ENCODE measurements at places on chromosomes 1 and 21.
A peak's percentile ranks its signal among the peaks of the same experiment; 100 is the strongest.

GRCh38 chr1:30172757-30173156 lies 550.6 kb downstream of the MATN1 start:
- DNase-seq: no peak

GRCh38 chr1:26327956-26328362 lies 10.2 kb downstream of the CD52 start:
- DNase-seq: no peak

- no peak for DNase-seq
Measured at GRCh38 chr1:238252033-238252802, 361.5 kb upstream of the ZP4 start.

GRCh38 chr21:27362249-27362648 lies 395.4 kb upstream of the ADAMTS5 start:
- DNase-seq: no peak

DNA sequence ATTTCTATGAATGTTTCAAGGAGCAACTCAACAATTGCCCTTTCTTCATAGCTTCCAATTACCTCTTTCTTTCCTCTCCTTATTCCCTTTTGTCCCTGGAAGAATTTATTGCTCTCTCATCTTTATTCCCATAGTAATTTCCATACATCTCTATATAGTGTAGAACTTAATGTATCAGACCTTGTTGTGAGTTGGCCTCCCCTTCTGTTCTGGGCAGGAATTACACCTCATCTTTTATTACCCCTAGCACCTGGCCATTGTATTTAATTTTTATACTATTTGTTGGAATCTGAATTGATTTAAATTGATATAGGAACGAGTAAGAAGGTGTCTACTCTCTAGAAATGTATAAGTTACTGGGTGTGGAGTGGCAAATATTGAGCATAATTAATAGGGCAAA lies 114.5 kb downstream of the CACHD1 start:
- DNase-seq: no peak

DNA sequence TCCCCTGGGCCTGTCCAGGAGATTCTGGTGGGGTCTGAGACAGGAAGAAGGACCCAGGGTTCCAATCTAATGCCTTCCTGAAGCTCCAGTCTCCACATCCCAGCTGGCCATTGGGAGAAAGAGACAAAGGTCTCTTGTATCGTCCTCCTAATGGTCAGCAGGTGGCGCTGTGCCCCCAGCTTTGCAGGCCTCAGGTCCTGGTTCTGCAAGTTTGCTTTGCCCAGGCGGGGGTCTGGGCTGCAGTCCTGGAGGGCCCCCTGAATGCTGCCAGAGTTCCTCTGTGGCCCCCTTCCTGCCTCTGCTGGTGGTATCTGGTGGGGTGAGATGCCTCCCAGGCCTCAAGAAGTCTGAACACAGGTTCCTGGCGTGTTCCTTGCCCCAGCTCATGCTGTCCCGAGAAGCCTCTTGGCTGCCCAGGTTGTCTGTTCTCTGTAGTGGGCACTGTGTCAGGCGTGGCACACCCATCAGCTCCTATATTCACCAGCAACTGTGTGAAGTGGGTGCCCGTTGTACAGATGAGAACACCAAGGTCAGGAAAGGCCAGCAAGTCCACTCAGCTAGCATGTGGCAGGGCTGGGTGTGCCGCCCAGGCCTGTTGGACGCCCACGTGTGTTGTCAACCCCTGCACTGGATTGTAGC lies 33.8 kb upstream of the CSF3R start:
- no peak for DNase-seq

DNA sequence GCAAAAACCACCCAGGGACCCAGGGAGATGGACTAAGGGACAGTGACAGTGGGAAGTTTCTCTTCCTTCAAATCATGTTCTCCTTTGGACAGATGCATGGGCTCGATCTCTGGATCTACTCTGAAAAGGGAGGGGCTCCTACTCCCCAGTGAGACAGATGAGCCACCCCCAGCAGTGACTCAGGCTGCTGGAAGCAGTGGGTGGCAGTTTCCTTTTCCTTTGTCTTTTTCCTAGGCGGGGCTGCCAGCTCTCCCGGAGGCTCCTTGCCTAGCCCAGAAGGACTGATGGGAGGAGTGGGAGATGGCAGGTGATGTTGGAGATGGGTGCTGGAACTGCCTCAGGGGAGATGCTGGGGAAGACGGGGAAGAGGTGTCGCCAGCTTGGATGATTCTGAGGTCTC lies 41.0 kb upstream of the IGSF21 start:
- no peak for DNase-seq

- no peak for DNase-seq
Measured at GRCh38 chr1:10530281-10530740, 55.6 kb downstream of the PEX14 start.

DNA sequence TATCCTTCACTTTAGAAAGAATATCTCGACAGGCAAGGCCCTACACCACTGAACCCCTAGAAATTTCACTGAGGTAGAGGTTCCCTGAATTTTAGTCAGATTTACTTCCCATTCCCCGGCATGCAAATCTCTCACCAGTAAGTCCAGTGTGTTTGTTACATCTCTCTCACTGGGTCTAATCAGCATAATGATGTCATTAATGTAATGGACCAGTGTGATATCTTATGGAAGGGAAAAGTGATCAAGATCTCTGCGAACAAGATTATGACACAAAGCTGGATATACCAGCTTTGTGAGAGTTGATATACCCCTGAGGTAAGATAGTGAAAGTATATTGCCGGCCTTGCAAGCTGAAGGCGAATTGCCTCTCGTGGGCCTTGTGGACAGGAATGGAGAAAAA lies 7.9 kb downstream of the RNU11 start:
- DNase-seq: no peak

DNA sequence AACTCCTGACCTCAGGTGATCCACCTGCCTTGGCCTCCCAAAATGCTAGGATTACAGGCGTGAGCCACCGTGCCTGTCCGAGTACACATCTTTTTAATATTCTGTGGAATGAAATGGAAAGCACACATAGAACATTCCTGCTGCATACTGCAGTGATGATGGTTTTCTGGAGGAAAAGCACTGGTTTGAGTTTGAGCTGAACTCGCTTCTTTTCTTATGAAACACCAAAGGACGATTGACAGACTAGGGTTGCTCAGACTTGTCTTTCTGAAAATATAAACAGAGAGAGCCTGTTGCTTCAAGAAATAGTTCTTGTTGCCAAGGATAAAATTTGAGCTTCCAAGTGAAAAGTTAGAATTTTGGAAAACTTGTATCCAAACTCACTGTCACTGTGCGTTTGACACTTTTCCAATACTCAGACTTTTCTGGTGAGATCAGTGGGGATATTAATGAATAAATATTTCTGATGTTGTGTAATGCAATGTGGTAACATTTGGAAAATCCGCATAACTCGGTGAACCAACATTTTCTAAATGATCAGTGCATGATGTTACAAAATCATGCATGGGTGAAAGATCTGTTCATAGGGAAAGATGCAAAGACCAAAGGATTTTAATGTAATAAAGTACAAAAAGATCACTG lies 15.0 kb upstream of the ERMAP start:
- DNase-seq: no peak

DNA sequence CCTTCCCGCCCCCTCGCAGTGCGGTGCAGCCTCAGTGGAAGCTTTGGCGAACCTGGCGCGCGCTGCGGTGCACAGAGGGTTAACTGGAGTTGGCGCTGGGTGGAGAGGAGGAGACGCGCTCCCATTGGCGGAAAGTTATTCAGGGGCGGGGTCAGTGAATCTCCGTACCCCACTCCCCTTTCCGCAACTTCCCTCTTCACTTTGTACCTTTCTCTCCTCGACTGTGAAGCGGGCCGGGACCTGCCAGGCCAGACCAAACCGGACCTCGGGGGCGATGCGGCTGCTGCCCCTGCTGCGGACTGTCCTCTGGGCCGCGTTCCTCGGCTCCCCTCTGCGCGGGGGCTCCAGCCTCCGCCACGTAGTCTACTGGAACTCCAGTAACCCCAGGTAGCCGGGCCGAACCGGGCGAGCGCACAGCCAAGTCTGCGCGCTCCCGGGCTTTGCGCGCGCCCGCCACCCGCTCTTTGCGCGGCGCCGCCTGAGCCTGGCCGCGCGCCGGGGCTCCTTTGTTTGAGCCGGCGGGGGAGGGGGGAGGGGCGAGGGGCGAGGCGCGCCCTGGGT lies at the start of gene EFNA4:
EFNA4 (plus strand) TSS at position 191 of the 561 bp plus-strand sequence; CDS start at position 275, 84 bp downstream.
- DNase-seq: peak; percentile 66

- DNase-seq: no peak
Measured at GRCh38 chr1:4084896-4085295, 184.8 kb upstream of the C1orf174 start.

GRCh38 chr21:37874481-37874880 lies 41.8 kb downstream of the KCNJ6 start:
- DNase-seq: no peak

DNA sequence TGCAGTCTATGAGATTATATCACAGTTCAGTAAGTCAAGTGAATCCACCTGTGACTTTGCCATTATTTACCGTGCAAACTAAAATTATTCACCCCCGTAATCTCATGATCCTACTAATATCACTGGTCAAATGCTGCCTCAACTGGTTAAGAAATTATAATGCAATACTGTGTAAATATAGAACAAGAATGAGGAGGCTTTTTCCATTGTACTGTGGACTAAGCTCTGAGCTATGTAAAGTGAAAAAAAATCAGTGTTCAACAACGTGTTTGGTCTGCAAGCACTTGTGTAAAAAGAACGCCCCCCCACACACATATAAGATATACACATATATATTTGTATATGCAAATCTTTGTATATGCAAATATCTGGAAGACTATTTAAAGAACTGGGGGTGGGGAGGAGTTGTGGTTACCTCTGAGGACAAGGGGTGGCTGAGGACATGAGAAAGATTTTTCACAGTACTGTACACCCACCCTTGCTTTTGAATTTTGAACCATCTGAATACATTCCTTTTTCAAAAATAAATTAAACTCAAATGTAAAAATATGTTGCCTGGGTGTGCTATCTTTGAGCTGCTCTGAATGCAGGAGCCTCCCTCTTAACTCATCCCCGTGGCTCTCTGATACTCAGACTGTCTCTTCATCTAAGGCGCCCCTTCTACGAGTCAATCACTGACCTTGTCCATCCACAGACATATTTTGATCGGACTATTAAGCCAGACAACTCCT lies 57.0 kb downstream of the PTP4A2 start:
- no peak for DNase-seq

DNA sequence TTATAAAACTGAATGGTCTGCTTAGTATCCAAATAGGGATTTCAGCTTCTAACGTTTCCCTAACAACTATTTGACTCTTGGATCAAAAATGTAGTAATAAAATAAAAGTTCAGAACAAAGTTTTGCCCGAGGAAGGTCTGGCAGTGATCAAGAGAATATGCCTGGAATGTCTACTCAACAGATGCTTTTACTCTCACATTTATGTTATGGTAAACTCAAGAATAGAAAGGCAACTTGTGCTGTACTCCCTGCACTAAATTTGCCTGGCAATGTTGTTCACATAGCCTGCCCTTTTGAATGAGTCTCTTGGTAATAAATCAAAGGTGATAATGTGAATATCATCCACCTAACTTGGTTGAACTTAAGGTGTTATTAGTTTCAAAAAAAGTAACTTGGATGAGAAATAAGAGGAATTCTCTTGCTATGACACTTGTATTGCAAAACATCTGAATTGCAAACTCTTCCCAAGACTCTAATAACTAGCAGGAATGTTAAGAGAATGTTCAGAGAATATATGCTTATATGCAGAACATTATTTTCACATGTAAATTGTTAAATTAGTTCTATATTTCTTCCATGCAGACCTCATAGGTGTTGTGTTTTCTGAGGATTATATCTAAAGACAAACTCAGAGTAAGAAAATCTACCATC lies 215.8 kb downstream of the COL24A1 start:
- no peak for DNase-seq

GRCh38 chr1:150813028-150813707 lies 5.1 kb upstream of the CTSK start:
- DNase-seq: no peak

DNA sequence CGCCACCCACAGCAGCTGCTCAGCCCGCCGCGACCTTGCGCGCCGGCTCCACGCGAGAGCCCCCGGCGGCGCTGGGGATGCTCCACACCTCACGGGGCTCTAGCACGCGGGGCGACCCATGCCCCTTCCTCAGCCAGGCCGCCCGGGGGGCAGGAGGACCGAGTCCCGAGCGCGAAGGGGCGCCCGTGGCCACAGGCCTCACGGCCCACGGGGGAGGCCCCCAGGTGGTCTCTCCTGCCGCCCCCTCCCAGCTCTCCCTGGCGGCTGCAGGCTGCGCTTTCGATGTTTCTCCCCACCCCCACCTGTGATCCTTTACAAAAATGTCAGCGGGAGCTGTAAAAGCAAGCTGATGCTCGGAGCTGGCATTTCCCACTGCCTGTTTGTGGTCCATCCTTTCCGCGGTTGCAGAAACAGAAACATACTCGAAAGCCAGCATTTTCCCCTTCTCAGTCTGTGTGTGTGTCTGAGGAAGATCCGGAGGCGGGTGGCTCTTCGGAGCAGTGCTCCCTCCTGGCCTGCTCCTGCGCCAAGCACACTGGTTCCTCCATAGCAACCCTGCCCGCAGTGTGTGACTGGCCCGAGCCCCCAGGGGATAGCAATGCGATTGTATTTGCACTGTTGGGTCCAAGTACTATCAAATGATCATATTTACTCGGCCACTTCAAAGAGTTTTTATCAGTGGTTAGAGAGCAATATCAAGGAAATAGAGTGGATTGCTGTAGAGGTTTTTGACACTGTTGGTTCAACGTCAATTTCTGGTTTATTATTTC lies 2.1 kb downstream of the KIF26B start:
- DNase-seq: no peak

- DNase-seq: no peak
Measured at GRCh38 chr1:115327270-115327669, 10.8 kb downstream of the NGF start.

- DNase-seq: no peak
Measured at GRCh38 chr1:248914796-248915381, 8.9 kb downstream of the PGBD2 start.

GRCh38 chr1:14603645-14604044 lies 5.2 kb downstream of the KAZN start:
- no peak for DNase-seq

DNA sequence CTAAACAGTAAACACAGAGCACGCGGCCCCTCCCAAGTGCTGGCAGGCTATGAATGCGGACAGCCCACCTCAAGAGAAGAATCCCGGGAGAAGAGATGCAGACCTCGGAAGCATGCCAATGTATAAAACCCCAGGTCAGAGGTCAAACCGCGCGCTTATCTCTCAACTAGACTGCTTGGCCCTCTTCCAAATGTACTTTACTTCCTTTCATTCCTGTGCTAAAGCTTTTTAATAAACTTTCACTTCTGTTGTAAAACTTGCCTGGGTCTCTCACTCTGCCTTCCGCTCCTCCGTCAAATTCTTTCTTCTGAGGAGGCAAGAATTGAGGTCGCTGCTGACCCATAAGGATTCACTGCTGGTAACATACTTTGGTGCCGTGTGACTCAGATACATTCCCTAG lies 216.0 kb downstream of the S1PR1 start:
- DNase-seq: no peak

- DNase-seq: no peak
Measured at GRCh38 chr1:171717062-171717718, 24.7 kb downstream of the VAMP4 start.

GRCh38 chr1:56972976-56973375 lies 7.2 kb upstream of the C8B start:
- DNase-seq: no peak

DNA sequence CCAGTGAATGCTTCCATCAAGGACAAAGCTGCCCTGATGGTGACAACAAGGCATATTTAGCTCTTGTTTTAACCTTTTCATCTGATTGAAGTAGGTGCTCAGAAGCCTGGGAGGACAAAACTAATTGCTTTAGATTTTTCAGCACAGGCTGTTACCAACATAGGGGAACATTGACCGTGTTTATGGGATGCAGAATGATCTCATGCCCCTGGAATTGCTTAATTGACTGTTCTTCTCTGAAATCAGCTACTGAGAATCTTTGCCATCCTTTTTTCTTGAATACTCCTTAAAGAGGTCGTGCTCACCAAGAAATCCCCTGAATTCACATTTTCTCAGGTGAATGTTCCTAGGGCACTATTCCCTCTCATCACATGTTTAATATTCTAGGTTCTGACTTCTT lies 95.9 kb upstream of the CCDC190 start:
- DNase-seq: no peak
